Tibial nerve (tissue), 4 donors: ENCODE measurements at places on chromosomes 13 and 19. TPM values are rescaled to one million over a fixed set of nuclear protein-coding genes. Genes with fewer than 3 reads are reported as not detected.

GRCh38 chr13:40632915-40633314 lies 33.5 kb downstream of the FOXO1 start:
- DNase-seq: no peak

DNA sequence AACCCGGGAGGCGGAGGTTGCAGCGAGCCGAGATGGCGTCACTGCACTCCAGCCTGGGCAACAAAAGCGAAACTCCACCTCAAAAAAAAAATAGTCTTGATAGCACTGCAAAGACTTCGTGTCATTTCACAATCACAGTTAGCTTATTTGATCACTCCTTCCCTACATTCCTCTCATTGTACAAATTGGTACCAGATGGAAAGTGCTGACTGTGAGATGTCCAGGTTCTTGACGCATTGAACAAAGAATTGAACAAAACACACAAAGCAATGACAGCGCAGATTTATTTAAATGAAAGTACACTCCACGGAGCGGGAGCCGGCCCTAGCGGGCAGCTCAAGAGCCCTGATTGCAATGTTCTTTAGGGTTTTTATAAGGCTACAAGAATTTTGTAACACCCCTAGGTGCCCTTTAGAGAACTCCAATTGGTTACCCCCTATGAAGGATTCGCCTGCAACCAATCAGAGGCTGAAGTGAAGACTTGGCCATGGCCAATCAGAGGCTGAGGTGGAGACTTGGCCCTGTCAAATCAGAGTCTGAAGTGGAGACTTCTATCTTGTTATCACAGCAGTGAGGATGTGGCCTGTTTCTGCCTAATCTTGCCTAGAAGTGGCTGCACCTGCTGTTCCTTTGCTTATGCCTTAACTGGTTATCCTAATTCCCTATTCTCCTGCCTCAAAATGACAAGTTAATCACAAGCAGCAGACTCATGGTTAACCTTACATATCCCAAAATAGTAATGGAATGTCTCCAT lies 16.7 kb downstream of the ZNF556 start:
- no peak for DNase-seq

GRCh38 chr19:18496167-18496979 lies 25.5 kb downstream of the ELL start:
- DNase-seq: no peak

GRCh38 chr13:110639935-110640334 lies 24.6 kb downstream of the NAXD start:
- no peak for DNase-seq

- no peak for DNase-seq
Measured at GRCh38 chr19:52963247-52963618, 552 bp upstream of the ZNF816 start.

- DNase-seq: peak; percentile 81
Measured at GRCh38 chr19:46614114-46614722, 10.7 kb downstream of the PTGIR start.

GRCh38 chr19:41696402-41697197 lies 8.5 kb upstream of the CEACAM7 start:
- no peak for DNase-seq

DNA sequence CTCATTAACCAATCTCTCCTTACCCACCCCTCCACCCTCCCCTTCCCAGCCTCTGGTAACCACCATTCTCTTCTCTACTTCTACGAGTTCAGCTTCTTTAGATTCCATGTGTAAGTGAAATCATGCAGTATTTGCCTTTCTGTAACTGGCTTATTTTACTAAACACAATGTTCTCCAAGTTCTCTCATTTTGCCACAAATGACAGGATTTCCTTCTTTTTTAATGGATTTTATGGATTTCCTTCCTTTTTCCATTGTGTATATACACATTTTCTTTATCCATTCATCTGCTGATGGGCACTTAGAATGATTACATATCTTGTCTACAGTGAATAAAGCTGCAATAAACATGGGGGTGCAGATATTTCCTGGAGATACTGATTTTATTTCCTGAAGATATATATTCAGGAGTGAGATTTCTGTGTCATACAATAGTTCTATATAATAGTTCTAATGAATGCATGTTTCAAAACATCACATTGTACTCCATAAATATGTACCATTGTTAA lies 20.2 kb downstream of the KCTD12 start:
- DNase-seq: no peak

The OSCAR gene
- total RNA-seq: 2.1 TPM

The PEX11G gene
- 4.4 TPM for total RNA-seq

The RFPL4A gene
- total RNA-seq: not detected

The PSG6 gene
- total RNA-seq: not detected

The POU4F1 gene
- not detected for total RNA-seq
